Osteoblast (primary cell): ENCODE measurements at places on chromosomes 13 and 19. TPM values are rescaled to one million over a fixed set of nuclear protein-coding genes. Genes with fewer than 3 reads are reported as not detected.

COX6B2 gene
- not detected in 2 replicates for total RNA-seq

GTPBP3 gene
- 10.9 and 14.7 TPM in 2 replicates for total RNA-seq

ANGPTL8 gene
- total RNA-seq = not detected in 2 replicates

CD79A gene
- 0.36 TPM in 1 of 2 replicates, not detected in the other for total RNA-seq

VSTM2B gene
- not detected in 2 replicates for total RNA-seq

GRCh38 chr19:43675269-43675879 lies 5.4 kb upstream of the PLAUR start:
- no peak for DNase-seq

GRCh38 chr13:93767917-93768409 lies 541.4 kb downstream of the GPC6 start:
- DNase-seq = no peak

DNA sequence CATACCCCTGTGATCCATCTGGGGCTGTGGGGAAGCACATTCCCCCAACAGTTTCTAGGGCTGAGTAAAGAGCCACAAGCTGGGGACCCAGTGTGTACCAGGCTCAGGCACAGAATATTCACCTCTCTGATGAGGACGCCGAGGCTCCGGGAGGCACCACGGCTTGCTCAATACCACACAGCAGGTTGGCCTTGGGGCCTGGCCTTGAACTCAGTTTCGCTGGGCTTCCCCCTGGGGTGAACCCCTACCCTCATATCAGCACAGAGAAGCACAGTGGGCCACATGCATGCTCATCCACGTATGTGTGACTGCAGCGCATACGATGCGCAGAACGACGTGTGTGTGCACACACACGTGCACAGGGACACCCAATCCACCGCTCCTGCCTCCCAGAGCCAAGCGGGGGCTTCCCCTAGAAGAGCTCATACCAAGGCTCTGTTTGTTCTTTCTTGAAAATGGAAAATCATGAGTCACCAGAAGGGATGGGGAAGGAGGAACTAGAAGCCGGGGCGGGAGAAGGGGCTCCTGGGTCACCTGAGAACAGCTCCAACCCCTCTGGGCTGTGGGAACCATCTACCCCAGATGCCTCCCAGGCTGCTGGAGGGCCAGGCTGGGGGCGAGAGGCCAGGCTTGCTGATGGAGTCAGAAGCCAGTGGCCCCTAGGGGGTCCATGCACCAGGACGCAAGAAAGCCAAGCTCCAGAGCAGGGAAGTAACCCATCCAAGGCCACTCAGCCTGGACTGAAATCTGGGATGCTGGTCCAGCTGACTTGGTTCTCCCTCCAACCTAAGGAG lies 4.9 kb upstream of the PDE4C start:
- DNase-seq = peak; percentile 81

DNA sequence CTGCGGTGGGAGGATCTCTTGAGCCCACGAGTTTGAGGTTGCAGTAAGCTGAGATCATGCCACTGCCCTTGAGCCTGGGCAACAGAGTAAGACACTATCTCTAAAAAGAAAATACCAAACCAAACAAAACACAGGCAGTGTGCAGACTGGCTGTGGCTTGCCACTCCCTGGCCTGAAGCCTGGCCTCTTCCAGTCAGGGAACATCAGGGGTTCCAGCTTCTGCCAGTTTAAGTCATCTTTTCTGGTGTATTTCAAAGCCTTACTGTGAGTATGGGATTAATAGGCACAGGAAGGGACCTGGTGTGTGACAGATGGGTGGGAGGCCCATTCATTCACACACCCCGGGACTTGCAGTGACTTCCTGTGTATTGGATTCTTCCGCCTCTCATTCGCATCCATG lies 27.0 kb upstream of the F2RL3 start:
- DNase-seq = peak; percentile 81

GRCh38 chr13:84931264-84931663 lies 868.0 kb downstream of the SLITRK6 start:
- DNase-seq = peak; percentile 53

DNA sequence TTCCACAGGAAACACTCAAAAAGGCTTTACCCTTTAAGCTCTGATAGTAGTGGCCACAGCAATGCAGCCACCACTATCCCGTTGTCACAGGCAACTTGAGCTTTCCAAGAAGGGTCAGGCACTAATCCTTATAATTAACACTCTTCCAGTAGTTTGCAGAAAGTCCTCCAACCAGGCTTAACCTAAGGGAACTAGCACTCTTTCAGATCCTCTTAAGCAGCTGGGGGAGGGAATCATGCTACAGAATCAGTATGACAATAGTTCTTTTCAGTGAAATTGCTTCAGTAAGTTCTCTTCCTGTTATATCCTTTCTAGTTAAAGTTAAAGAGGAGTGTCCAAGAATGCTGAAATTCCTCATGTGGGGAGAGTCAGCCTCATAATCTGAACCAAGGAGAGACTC lies 82.2 kb downstream of the TNFSF11 start:
- DNase-seq = no peak

GRCh38 chr19:38848299-38849146 lies 1.3 kb downstream of the HNRNPL start:
- peak; percentile 75 for DNase-seq

DNA sequence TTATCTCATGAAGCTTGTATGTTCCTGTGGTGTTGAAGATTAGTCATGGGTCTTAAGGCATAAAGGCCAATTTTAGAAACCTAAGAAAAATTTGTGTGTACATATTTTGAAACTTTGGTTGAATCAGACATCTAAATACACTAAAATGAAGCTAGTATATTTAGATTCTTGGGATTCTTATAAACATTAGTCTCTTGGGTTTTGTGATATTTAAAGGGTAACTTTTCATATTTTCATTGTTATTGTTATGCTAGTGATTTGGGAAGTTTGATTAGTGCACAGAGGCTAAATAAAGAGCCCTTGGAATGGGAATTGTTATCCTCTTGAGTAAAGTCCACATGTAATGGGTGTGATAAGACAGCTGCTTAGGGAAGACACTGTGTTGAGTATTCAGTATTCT lies 24.5 kb downstream of the UBA2 start:
- DNase-seq = no peak

DNA sequence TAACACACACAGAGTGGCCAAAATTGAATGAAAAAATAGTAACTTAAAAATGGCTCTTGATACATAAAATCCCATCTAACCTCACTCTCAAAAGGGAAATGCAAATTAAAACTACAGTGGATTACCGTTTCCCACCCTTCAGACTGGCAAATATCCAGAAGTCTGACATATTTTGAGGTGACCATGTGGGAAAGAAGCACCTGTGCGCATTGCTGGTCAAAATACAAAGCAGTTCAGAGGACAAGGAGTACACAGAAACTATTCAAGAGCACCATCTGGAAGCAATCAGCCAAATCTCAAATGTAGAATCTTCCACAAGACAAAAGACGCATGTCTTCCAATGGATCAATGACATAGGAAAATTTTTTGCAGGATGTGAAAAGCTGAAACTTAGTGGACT lies 23.2 kb downstream of the NALCN start:
- no peak for DNase-seq

GRCh38 chr19:51392701-51393100 lies 2.3 kb upstream of the C19orf84 start:
- DNase-seq = no peak

DNA sequence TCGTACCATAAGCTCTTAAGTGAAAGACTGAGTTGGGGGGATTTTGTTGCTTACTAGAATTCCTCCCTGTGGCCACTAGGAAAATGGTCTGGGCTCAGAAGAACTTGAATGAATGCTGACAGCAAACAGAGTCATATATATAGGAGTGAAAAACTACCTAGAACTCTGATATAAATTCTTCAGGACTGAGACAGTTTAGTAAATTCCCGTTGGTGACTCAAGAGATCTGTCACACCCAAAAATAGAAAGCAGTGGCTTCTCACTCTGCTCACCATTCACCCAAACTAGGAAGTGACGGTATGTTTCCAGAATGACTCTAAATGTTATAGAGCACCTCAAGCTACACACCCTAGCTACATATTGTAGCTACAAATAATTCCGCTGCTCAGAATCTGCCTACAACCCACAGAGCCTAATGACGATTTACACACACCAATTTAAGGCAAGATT lies 116.2 kb downstream of the TBC1D4 start:
- DNase-seq = peak; percentile 85

DNA sequence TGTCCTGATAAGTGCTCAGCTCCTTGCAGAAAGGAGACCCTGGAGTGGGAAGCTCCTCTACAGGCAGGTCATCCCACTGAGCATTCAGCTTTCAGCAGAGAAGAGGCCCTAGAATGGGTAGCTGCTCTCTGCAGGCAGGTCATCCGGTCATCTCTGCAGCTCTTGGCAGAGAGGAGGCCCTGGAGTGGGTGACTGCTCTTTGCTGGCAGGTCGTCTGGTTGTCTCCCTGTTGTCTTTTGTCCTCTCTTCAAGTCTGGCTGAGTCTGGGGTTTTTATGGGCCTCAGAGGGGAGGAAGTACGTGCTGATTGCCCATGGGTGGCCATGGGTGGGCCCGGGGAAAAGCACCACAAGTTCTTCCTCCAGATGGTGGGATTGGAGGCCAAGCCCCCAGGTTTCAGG lies 250.3 kb upstream of the EDNRB start:
- no peak for DNase-seq

GRCh38 chr19:4409123-4409933 lies 6.9 kb downstream of the CHAF1A start:
- peak; percentile 32 for DNase-seq

GRCh38 chr13:58376349-58376748 lies 744.8 kb downstream of the PCDH17 start:
- no peak for DNase-seq

DNA sequence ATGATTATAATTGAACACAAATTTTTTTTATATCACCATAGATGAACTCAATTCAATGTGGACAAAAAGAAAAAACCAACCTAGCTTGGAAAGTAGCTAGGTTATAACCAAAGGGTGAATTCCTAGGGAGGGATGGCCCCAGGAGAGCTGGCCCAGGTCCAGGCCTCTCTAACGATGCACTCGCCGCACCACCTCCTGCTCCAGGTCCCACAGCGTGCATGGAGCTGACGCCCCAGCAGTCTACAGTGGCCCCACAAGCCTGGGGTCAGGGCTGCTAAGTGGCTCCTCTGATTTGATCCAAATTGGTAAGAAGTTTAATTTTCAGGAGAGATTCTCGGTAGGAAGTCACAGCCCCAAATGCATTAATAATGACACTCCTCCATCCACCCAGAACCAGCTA lies 48.8 kb downstream of the TSHZ3 start:
- DNase-seq = no peak

DNA sequence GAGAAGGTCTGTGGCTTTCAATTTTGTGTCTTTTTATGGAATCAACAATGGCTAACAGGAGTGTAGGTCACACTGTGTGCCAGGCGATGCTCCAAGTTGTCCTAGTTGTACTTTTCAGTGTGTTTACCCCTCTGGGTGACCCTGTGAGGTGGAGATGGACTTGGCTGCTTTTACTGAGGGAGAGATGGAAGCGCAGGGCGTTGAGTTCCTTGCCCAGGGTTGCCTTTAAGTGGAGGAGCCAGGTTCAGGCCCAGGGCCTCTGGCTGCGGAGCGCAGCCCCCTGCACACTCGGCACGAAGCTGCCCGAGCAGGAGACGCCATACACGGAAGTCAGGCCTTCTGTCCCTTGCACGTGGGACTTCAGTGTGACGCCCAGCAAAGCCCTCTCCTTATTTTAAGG lies 112.8 kb downstream of the RAB20 start:
- DNase-seq = no peak

DNA sequence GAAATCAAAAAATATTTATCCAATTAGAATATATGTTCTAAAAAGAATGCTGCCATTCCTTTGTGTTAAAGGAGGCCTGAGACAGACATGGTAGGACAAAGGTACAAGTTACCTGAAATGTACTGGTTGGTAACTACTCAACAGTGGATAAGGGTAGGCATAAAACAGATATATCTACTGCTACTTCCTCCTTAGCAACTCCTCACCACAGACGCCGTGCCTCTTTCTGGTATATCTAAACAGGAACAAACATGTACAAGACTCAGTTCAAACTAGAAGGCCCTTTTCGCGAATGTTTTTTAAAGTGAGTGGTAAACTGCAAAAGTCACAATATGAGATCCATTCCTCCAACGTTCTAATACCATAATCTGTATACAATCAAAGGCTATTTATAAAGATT lies 86.9 kb downstream of the TBC1D4 start:
- DNase-seq = no peak

- no peak for DNase-seq
These were observed 55.7 kb downstream of the SPATA13 start for GRCh38 chr13:24216176-24216575.
